ENCODE measurements at places on chromosomes 2 and 18.

- no peak for DNase-seq
These were observed 115.2 kb upstream of the SIX2 start for GRCh38 chr2:45124456-45124855.

- no peak for DNase-seq
These were observed 11.8 kb downstream of the PREPL start for GRCh38 chr2:44349506-44349905.

- no peak for DNase-seq
These were observed 7.5 kb downstream of the SLC11A1 start for GRCh38 chr2:218389333-218390150.

DNA sequence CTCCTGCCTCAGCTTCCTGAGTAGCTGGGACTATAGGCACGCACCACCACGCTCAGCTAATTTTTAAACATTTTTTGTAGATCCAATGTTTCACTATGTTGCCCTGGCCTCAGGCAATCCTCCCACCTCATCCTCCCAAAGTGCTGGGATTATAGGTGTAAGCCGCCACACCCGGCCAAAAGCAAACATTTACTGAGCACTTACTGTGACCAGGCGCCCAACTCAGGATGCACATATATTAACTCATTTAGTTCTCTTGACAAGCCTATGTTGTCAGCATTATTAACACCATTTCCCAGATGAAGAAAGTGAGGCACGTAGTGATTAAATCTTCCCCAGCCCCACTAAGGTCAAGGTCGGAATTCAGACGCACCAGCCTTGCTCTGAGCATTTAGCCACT is 41.1 kb downstream of the TMEM37 start:
- DNase-seq, result no peak

GRCh38 chr2:43038034-43038695 is 188.2 kb downstream of the ZFP36L2 start:
- DNase-seq, result peak; percentile 82

DNA sequence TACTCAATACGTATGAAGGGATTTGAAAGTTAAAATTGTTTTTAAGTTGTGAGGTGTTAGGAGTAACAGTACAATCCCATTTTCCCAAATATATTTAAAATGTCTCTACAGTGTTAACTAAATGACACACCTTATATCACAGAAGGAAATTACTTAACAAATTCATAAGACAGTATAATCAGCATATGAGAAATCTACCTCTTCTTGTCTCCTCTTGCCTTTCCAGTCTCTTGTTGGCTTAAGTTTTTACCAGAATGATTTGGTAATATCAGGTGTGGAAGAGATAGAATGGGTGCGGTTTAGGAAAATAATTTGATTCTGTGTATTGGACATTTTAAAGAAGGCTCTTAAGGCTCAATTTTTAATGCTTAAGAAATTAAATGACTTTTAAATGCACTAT is 9.5 kb upstream of the INPP1 start:
- no peak for DNase-seq

DNA sequence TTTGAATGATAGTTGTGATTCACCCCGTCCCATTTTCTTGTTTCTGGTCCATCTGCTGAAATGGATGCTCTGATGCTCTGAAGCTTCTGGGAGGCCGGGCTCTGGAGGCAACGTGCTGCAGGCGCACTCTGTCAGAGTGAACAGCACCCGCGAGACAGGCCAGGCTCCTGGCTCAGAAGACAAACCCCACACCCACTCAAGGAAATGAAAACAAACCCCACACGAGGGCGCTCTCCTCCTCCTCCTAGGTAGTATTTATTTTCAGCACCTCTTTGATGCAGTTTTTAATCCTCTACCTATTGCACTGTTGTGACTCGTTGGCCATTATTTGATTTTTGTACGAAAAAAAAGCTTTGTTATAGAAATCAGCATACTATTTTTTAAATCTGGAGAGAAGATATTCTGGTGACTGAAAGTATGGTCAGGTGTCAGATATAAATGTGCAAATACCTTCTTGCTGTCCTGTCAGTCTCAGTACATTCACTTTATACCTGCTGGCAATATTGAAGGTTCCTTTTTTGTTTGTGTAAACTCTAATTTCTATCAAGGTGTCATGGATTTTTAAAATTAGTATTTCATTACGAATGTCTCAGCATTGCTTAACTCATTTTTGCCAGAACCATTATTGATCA is 10.3 kb upstream of the CHST10 start:
- DNase-seq, result peak; percentile 18

DNA sequence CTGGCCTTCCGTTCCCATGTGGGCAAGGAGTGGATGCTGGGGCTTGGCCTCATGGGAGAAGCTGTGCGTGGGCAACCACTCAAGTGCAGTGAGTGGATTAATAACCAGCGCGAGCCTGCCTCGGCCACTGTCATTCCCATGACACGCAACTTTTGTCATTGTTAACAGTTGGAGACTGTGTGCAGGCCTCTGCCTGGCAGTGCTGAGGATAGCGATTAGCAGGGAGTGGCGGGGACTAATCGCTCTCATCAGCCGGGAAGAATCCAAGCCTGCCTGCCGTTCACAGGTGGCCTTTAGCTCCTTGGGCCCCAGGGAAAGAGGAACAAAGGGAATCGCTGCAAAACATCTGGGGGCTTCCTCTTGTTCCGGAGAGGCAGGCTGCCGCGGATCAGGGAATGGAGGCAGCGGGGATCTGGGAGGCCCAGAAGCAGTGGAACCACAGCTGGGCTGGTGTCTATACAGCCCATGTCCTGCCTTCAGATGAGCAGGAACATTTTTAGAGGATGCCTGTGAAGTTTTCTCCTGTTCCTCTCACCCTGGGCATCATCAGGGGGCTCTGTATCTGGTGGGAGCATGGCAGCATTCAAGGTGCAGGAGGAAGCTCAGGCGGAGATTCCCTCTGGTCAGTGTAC is 53.8 kb downstream of the CTIF start:
- no peak for DNase-seq

GRCh38 chr2:238369591-238370040 is 49.3 kb downstream of the TRAF3IP1 start:
- DNase-seq, result no peak

DNA sequence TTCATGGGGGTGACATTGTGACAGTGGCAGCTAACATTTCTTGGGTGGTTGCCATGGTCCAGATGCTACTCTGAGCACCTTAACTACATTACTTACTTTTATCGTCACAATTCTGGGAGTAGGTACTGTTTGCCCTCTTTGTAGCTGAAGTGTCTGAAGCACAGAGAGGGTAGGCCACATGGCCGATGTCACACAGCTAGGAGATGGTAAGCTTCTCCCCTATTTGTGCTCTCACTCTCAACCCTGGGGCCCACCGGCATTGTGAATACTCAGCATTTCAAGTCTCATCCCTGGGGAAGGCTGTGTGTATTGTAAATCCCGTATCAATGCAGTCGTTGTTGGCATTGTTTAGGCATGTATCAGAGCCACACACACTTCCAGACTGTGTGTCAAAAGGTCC is 136.6 kb downstream of the ACOXL start:
- no peak for DNase-seq

DNA sequence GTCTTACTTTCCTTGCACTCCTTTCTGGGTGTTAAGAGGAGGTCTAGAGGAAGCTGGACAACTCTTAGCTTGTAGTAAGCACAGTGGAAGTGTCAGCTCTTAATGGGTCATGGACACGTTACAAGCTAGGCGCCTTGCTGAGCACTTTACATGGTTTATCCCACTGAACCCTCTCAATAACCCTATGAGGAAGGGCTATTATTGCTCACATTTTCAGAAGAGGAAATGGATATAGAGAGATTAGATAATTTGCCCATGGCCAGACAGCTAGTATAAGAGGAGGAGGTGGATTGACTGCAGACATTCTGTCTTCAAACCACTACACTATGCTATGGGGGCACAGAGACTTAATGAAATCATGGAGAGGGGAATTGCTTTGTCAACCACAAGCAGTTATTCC is 8.3 kb upstream of the IL1RN start:
- DNase-seq, result no peak

DNA sequence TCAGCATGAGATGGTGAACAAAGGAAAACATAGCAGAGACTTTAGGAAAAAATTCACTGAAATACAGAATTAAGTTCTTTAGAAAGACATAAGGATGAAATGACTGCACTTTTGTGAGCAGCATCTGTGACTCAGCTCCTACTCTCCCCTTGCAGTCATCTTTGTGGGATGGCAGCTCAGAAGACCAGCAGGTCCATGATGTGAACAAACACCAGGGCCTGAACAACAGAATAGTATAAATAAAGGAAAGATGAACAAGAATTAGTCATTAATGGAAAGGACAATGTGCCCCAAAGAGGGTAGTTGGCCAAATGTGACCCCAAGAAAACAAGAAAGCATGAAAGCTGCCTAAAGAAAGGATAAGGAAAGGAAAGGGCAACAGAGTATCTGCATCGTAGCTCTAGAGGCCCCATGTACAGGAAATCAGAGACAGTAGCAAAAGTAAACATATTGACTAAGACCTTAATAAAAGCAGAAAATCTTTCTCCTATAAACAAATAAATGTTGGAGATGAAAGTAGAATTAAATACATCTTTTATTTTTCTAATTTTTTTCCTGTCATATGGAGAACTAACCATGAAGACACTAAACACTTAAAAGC is 318.0 kb downstream of the ZEB2 start:
- DNase-seq, result peak; percentile 25

DNA sequence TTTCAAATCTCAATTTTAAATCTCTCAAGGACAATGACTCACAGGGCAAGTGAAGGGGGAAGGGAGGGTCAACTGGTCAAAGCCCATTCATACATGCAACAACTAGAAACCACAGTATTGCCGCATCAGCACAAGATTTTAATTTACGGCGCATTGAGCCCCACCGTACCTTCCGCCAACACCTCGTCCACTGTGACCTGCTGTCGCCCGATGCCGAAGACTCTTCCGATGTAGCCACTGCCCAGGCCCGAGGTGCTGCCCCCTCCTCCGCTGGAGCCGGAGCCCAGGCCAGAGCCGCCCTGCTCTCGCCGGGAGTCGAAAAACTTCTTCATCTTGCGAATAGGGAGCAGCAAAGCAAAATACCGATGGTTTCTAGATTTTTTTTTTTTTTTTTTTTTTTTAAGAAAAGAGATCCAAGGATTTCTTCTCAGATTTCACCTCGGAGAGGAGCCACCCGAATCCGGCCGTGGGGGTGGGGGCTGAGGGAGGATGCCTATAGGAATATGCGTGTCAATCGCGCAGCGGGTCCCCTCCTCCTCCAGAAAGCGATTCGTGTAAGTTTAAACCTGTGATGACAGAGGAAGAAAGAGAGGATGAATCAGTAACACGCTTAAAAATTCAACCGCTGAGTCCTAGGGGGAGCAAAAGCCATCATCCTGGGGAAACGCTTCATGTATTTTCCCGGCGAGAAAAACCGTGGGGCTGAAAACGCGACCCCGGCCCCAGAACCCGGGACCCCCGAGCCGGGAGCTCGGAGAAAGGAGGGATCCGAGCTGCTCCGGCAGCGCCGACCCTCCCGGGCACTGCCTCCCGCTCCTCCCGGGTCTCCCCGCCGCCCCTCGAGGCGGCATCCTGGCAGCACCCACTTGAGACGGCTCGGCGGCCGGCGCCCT is 584 bp downstream of the AAK1 start:
- peak; percentile 92 for DNase-seq

- DNase-seq, result no peak
These were observed 6.1 kb upstream of the CPLX4 start for GRCh38 chr18:59324623-59324971.

DNA sequence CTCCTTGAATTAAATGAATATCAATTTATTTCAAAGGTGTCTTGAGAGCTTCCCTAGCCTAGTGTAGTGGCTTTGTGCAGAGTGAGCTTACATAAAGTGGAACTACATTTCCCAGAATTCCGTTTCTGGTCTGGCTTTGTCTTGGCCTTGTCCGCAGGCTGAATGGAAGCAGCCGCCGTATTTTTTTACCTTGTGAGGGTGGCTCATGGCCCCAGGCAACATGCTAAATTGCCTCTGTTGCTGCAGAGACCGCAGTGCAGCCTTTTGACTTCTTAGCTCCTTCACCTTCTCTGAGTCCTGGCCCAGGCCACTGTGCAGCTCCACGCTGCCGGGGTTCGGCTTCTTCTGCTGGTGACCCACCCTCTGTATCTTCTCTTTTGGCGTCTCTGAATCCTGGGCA is 114.8 kb upstream of the SLC38A11 start:
- no peak for DNase-seq

- DNase-seq, result peak; percentile 28
These were observed 20.2 kb upstream of the PAX3 start for GRCh38 chr2:222318712-222319585.

- peak; percentile 64 for DNase-seq
These were observed 31.6 kb upstream of the AFF3 start for GRCh38 chr2:100174026-100174431.

GRCh38 chr18:24114924-24115549 is 23.8 kb upstream of the CABYR start:
- DNase-seq, result no peak

- peak; percentile 28 for DNase-seq
These were observed 4.0 kb downstream of the TSGA10 start for GRCh38 chr2:99150706-99151105.

- DNase-seq, result no peak
These were observed 11.9 kb downstream of the OLA1 start for GRCh38 chr2:174236429-174236828.

GRCh38 chr18:50099725-50100407 is 95.1 kb downstream of the MYO5B start:
- DNase-seq, result peak; percentile 32

DNA sequence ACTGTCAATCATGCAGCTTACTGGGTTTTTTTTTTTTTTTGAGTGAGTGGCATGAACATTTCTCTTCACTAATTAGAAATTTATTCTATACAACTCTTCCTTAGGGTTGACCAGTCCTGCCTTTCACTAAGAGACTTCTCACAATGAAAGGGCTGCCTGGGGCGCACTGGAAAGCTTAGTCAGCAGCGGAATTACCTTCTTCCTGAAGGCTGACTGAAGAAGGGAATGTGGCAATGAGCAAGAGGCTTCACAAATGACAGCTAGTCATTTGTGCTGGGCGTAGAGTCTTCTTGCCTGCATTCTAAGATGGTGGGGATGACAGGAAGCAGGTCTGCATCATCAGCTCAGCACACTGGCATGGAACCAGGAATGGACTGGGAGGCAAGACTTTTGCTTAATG is 15.6 kb upstream of the SCN3A start:
- peak; percentile 3 for DNase-seq

- DNase-seq, result no peak
These were observed 344.5 kb upstream of the ID2 start for GRCh38 chr2:8337321-8337720.

- no peak for DNase-seq
These were observed 124.4 kb downstream of the COMMD1 start for GRCh38 chr2:62029910-62030309.

GRCh38 chr2:55056024-55056521 is 5.8 kb upstream of the RTN4 start:
- DNase-seq, result peak; percentile 45

DNA sequence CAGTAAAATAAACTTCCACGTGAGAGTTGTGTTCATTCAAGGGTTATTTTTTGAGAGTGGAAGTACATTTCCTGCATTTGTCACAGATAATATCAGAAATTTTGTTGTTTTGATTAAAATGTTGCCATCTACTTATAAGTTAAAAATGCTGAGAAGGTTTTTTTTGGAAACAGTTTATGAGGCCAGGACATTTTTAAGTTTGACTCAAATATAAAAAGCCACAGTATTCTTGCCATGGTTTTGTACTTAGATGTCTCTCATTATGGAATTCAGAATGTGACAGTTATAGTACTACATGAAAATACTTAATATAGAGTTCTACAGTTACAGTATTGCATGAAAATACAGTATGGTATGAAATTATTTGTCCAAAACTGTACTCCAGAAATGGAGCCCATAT is 44.1 kb downstream of the PDK1 start:
- DNase-seq, result no peak

- DNase-seq, result no peak
These were observed 142.3 kb downstream of the TANC1 start for GRCh38 chr2:159110784-159111183.

- no peak for DNase-seq
These were observed 105.2 kb downstream of the SEPTIN10 start for GRCh38 chr2:109508556-109508955.

GRCh38 chr2:235779444-235779896 is 285.6 kb downstream of the AGAP1 start:
- DNase-seq, result peak; percentile 64

All from fibroblast of upper back skin (primary cell).